ENCODE measurements at places on chromosomes 2 and 18.

DNA sequence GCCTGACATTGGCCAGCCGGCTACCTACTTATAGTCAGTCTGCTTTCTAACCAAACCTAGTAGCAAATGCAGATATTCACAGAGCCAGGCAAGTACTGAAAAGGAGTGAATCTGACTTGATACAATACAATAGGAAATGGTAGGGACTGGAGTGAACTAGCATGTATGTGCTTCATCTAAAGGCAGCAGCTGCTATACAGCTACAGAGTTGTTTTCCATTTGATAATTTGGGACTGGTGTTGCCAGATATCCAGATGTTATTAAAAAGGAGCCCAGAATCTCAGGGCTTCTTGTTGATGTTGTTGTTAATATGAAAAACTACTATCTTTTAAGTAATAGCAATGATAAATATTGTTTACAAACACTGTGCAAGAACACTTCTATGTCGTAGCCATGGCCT lies 159.4 kb downstream of the BABAM2 start:
- no peak for DNase-seq

DNA sequence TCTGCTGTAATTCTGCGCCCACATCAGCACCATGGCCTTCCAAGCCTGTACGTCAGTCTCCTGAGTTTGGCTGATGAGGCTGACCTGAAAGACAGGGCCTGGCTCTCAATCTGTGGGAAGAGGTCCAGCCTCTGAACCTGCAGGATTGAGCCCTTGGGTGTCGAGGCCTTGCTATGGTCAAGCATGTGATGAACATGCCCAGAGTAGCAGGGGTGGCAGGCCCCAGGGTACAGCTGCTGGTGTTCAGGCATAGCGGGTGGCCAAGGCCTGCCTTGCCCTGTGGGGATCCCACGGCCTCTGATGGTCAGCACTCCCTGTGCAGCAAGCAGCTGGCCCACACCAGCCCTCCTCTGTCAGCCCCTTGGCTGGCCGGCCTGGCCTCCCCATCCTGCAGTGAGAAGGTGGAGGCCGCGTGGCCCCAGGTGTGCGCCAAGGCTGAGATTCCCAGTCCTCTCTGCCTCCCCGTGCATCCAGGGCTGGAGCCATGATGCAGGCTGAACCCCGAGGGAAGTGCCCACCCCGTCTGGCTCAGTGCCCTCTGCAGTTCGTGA lies 298.4 kb downstream of the NDUFA10 start:
- no peak for DNase-seq

DNA sequence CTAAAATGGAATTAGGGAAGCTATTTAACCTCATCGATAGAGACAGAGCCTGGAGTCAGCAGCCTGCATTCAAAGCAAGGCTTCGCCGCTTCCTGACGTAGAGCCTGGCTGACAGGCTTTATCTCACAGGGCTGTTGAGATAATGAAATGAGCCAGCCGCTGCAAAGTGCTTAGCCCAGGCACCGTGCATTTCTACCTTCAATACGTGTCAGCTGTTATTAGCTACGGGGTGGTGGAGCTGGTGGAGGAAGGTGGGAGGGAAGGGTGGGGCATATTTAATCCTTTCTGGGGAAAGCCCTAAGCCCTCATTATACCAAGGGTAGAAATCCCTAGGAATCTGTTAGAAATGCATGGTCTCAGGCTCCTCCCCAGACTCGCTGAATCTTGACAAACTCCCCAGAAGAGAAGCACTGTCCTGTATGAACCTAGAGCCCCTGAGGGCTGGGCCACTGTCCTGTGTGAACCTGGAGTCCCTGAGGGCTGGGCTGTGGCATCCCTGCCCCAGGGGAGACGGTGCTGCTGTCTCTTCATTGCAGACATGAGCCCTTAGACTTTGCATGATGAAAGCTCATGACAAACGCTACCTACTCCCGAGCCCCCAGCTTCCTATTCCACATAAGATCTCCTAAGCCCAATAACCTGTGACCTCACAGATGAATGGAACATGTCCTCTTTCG lies 72.4 kb downstream of the ALPK2 start:
- no peak for DNase-seq

GRCh38 chr2:9307535-9307934 lies 100.9 kb downstream of the ASAP2 start:
- DNase-seq = no peak

DNA sequence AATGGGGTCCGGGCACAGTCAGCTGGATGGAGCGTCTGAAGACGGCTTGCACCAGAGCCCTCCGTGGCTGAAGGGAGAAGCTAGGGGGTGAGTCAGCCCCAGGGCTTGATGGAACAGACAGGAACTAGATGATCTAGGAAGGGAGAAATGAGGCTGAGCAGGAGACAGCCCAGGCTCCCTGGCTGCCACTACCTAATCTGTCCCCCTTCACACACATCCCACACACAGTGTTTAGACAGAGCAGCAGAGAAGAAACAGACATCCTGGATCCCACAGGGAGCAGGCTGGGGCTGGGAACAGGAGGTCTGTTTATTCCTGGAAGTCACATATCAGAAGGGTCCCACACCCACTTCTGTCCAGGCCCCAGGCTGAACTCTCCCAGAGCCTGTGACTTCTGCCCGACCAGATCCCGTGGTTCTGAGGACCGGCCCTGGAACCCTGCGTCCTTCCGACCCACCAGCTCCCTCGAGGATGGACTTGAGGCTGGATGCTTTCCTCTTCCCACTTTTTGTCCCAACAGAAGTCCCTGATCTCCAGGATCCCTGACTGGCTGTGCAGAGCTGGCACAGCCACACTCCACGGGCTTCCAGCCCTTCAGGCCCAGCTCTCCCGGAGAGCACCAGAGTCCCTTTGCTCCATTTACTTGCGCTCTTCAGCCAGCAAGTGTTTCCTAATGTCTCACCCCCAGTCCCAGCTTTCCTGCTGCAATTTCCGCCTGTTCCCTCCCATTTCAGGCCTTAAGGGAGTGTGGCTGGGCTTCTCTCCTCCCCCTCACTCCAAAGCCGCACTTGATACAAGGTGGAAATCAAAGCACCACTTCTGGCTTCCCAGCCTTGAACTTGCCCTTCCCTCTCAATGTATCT lies 1.5 kb upstream of the GPBAR1 start:
- DNase-seq = no peak

GRCh38 chr2:68031542-68032160 lies 31.2 kb downstream of the C1D start:
- no peak for DNase-seq

GRCh38 chr2:85243101-85244072 lies 84.4 kb downstream of the TGOLN2 start:
- peak; percentile 4 for DNase-seq

- no peak for DNase-seq
Observed at GRCh38 chr2:65530547-65531320, 98.3 kb upstream of the SPRED2 start.

- no peak for DNase-seq
Observed at GRCh38 chr2:40210968-40211353, 240.9 kb downstream of the SLC8A1 start.

GRCh38 chr18:417495-417894 lies 83.0 kb downstream of the COLEC12 start:
- DNase-seq = no peak

DNA sequence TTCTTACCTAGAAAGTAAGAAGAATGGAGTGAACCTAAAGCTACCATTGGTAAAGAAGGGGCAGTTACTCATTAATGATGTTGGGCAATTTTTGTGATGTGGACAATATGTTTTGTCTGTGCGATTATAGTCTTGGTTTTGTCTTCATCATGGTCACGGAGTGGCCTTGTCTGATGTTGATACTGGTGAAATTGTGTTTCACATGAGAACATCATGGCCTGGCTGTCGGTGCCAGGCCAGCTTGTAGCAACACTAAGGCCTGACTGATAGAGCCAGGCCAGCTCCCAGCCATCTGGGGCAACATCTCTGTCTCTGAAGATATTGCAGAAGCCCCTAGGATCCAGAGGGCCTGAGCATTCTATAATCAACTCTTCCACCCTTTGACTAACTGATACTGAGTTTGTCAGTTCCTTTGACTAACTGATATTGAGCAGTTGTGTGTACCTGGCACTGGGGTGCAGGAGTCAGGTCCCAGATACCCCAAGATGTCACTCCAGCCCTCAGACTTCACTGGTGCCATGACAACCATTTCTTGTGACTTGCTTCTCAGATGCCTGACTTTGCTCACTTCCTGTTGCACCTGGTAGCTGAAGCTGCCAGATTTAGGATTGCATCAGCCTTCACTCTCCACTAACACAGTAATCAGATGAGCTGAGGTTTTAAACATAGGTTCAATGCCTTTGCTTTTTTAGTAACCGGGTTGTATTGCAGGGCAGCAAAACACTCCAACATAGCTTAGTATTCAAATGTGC lies 62.5 kb downstream of the RPIA start:
- no peak for DNase-seq
